ENCODE measurements at places on chromosomes 7 and 10. TPM values are rescaled to one million over a fixed set of nuclear protein-coding genes. Genes with fewer than 3 reads are reported as not detected.

The SND1 gene
- 42.0 TPM for polyA plus RNA-seq

The BTBD16 gene
- polyA plus RNA-seq: not detected

The HTR5A gene
- polyA plus RNA-seq: 0.14 TPM

The ELFN1 gene
- 11.8 TPM for polyA plus RNA-seq

The GRM8 gene
- polyA plus RNA-seq: 1.5 TPM

The CNOT4 gene
- polyA plus RNA-seq: 7.1 TPM

The DNMBP gene
- 3.1 TPM for polyA plus RNA-seq

The CUTC gene
- polyA plus RNA-seq: 26.2 TPM

The TMEM196 gene
- polyA plus RNA-seq: 30.3 TPM

The GIMAP1 gene
- not detected for polyA plus RNA-seq

The SPDYE5 gene
- polyA plus RNA-seq: 0.26 TPM

The GIMAP8 gene
- not detected for polyA plus RNA-seq

The PSAP gene
- polyA plus RNA-seq: 651 TPM

The ZNF853 gene
- 8.7 TPM for polyA plus RNA-seq

The GJD4 gene
- not detected for polyA plus RNA-seq

The GALNT17 gene
- polyA plus RNA-seq: 17.6 TPM

The TLX1 gene
- not detected for polyA plus RNA-seq

The CTAGE6 gene
- polyA plus RNA-seq: not detected

The PPP1R3C gene
- polyA plus RNA-seq: 0.64 TPM

The GRB10 gene
- 62.7 TPM for polyA plus RNA-seq

The PNLIP gene
- not detected for polyA plus RNA-seq

The CALML3 gene
- polyA plus RNA-seq: not detected

The NOD1 gene
- polyA plus RNA-seq: 0.43 TPM

The TRIM4 gene
- not detected for polyA plus RNA-seq

The VSTM4 gene
- 0.52 TPM for polyA plus RNA-seq

The KIAA1549 gene
- polyA plus RNA-seq: 14.8 TPM

The AKR1C8 gene
- 0.54 TPM for polyA plus RNA-seq

The GPR26 gene
- 8.0 TPM for polyA plus RNA-seq

The ANKRD61 gene
- polyA plus RNA-seq: not detected

The ASIC3 gene
- 3.3 TPM for polyA plus RNA-seq

The OR2A5 gene
- not detected for polyA plus RNA-seq

The MSRB2 gene
- 15.3 TPM for polyA plus RNA-seq

The OR9A2 gene
- polyA plus RNA-seq: not detected

The ZMYND11 gene
- 121 TPM for polyA plus RNA-seq

The GRID2IP gene
- not detected for polyA plus RNA-seq

All from neural cell (in vitro differentiated cells).